ENCODE measurements at places on chromosomes 4 and X.

DNA sequence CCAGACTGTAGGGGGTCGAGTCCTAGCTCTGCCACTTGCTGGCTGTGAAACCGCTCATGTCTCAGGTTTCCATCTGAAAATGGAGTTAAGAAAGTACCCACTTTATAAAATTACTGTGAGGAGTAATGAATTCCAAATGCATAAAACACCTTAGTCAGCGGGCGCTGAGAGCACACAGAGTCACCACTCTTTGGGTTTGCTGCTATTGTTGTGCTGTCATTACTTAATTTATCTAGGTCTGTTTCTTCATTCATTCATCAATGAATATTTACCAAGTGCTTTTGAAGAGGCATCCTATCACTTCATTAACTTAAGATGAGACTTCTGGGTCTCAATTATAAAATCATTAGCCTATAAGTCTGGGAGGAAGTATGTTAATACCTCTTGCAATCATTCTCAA, 317.3 kb downstream of the FBXW7 start:
- no peaks in the 10 kb centered on the region for H3K27me3 ChIP-seq
- H3K36me3 ChIP-seq, result peaks cover 15% of the 10 kb centered on the region
- peaks cover 24% of the 10 kb centered on the region for H3K4me1 ChIP-seq
- no peak overlapping the region for H3K4me3 ChIP-seq

- H3K4me3 ChIP-seq, result no peak overlapping the region
- H3K27ac ChIP-seq, result no peak overlapping the region
- H3K36me3 ChIP-seq, result peaks cover 65% of the 10 kb centered on the region
- DNase-seq, result no peak
Observed at GRCh38 chrX:118579417-118579816, 83.8 kb downstream of the DOCK11 start.

- no peaks in the 10 kb centered on the region for H3K4me1 ChIP-seq
- no peak overlapping the region for H3K4me3 ChIP-seq
- DNase-seq, result no peak
- H3K27me3 ChIP-seq, result no peaks in the 10 kb centered on the region
- H3K27ac ChIP-seq, result peak overlapping the region; percentile 29
Observed at GRCh38 chrX:136046295-136047015, 61.2 kb downstream of the SLC9A6 start.

- H3K27me3 ChIP-seq, result no peaks in the 10 kb centered on the region
- peaks cover 12% of the 10 kb centered on the region for H3K36me3 ChIP-seq
- H3K4me1 ChIP-seq, result peaks cover 13% of the 10 kb centered on the region
- peak overlapping the region; percentile 99 for H3K4me3 ChIP-seq
- peak; percentile 37 for DNase-seq
Observed at GRCh38 chr4:109559625-109559982, 442 bp upstream of the MCUB start.

GRCh38 chrX:44244008-44244407, 99.5 kb downstream of the EFHC2 start:
- H3K4me1 ChIP-seq, result peaks cover 11% of the 10 kb centered on the region
- peak; percentile 4 for DNase-seq
- peak overlapping the region; percentile 60 for H3K27ac ChIP-seq
- H3K27me3 ChIP-seq, result no peaks in the 10 kb centered on the region
- no peak overlapping the region for H3K4me3 ChIP-seq
- no peaks in the 10 kb centered on the region for H3K36me3 ChIP-seq

GRCh38 chrX:140762061-140762460, 52.5 kb downstream of the LINC00632 start:
- H3K4me3 ChIP-seq, result no peak overlapping the region
- no peak overlapping the region for H3K27ac ChIP-seq
- H3K36me3 ChIP-seq, result no peaks in the 10 kb centered on the region

DNA sequence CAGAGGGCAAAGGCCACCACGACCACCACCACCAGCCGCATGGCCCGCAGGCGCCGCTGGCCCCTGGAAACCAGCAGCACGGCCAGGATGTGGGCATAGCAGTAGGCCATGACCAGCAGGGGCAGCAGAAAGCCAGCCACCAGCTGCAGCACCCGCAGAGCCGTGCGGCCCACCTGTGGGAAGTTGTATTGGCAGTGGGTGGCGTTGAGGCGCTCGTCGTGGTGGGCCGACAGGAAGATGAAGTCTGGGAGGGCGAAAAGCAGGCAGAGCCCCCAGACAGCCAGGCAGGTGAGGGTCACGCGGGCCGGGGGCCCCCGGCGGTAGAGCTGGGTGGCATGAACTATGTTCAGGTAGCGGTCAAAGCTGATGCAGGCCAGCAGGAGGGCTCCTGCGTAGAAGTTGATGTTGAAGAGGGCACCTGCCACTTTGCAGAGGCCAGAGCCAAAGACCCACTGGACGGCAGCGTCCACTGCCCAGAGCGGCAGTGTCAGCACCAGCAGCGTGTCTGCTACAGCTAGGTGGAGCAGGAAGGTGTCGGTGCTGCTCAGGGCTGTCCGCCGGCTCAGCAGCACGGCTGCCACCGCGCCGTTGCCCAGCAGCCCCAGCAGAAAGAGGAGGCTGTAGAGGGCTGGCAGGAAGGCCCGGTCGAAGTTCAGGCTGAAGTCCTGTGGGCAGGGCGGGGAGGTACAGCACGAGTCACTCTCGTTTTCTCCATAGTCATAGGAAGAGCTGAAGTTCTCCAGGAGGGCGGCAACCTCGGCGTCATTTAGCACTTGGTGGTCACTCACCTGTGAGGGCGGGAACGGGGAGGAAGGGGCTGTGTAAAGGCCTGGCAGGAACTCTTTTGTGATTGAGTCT, 1.4 kb downstream of the CXCR3 start:
- H3K36me3 ChIP-seq, result peaks cover 39% of the 10 kb centered on the region
- H3K27me3 ChIP-seq, result no peaks in the 10 kb centered on the region
- peaks cover 60% of the 10 kb centered on the region for H3K4me1 ChIP-seq

- DNase-seq, result no peak
- H3K4me3 ChIP-seq, result no peak overlapping the region
- peaks cover 4% of the 10 kb centered on the region for H3K27me3 ChIP-seq
Observed at GRCh38 chr4:14379183-14379582, 623.1 kb upstream of the CPEB2 start.

DNA sequence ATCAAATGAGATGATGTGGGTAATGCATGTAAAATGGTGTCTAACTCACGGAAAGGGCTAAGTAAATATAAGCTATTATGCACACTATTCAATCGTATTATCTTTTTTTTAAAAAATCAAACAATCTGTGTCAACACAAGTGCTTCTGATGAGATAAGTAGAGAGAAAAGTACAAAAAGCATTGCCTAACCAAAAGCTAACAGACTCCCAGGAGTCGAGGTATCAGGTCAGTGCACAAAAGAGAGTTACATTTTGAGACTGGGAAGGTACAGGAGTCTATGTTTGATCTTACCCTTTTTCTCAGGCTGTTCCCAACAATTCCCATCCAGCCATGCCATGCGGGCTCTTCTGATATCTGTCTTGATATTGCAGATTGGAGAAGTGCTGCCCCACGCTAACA, 203.3 kb upstream of the ZIC3 start:
- no peak for DNase-seq
- no peak overlapping the region for H3K27ac ChIP-seq
- H3K27me3 ChIP-seq, result no peaks in the 10 kb centered on the region
- H3K4me1 ChIP-seq, result no peaks in the 10 kb centered on the region

GRCh38 chr4:48680848-48681568, 99.1 kb downstream of the FRYL start:
- peaks cover 46% of the 10 kb centered on the region for H3K4me1 ChIP-seq
- H3K36me3 ChIP-seq, result no peaks in the 10 kb centered on the region
- DNase-seq, result no peak
- H3K4me3 ChIP-seq, result no peak overlapping the region

DNA sequence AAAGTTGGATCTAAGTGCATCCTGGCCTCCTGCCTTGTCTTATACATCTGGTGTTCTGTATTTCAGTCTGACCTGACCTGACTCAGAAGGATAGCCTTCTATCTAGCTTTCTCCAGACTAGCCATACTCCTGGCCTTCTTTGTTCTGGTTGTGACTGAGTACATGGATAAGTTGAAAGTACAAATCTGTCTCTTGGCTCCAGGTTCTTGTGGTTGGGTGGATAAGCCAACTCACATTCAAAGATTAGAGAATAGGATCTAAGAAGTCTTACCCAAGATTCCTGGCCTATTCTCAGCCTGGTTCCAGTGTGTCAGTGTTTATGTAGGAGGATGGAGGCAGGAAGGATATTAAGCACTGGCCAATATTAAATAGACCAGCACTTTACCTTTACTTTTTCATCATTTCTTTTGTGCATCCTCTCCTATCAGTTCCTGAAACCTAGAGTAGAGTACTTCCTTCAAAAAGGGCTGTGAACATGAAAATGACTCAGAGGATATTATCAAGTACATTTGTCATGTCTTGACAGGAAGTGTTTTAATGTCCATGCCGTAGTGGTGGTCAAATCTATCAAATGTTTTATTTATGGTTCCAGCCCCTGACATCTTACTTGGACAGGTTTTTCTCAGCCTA, 123.5 kb downstream of the IL15 start:
- H3K36me3 ChIP-seq, result no peaks in the 10 kb centered on the region
- no peak overlapping the region for H3K4me3 ChIP-seq
- no peak overlapping the region for H3K27ac ChIP-seq
- H3K4me1 ChIP-seq, result no peaks in the 10 kb centered on the region
- no peaks in the 10 kb centered on the region for H3K27me3 ChIP-seq

GRCh38 chrX:66015900-66016689, 23.8 kb downstream of the VSIG4 start:
- H3K4me3 ChIP-seq, result peak overlapping the region; percentile 64
- DNase-seq, result no peak
- no peaks in the 10 kb centered on the region for H3K27me3 ChIP-seq

- no peaks in the 10 kb centered on the region for H3K36me3 ChIP-seq
- H3K4me3 ChIP-seq, result no peak overlapping the region
- H3K4me1 ChIP-seq, result no peaks in the 10 kb centered on the region
- no peak for DNase-seq
Observed at GRCh38 chr4:35725131-35725530, 519.2 kb downstream of the ARAP2 start.

GRCh38 chr4:162485486-162485885, 321.7 kb upstream of the FSTL5 start:
- H3K4me3 ChIP-seq, result no peak overlapping the region
- H3K27ac ChIP-seq, result no peak overlapping the region
- DNase-seq, result no peak
- H3K36me3 ChIP-seq, result no peaks in the 10 kb centered on the region

GRCh38 chr4:8747467-8748235, 124.0 kb downstream of the HMX1 start:
- H3K4me3 ChIP-seq, result no peak overlapping the region
- H3K27ac ChIP-seq, result no peak overlapping the region
- no peak for DNase-seq
- no peaks in the 10 kb centered on the region for H3K36me3 ChIP-seq
- H3K4me1 ChIP-seq, result no peaks in the 10 kb centered on the region

DNA sequence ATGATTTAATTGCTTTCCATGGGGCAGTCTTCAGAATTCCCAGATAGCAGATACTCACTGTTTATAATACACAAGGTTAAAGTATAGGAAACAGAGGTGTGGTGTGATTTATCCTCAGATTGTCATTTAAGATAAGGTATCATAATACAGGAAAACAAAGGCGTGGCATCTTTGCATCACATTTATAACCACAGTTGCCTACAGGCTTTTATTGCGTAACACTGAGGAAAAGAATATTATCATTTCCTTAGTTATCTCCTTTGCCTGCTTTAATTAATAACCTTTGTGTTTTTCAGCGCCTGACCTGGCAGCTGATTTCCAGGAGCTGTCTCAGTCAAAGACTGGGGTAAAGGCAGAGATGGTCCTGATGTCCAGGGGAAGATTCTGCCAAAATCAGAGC, 68.8 kb downstream of the SSX7 start:
- H3K27me3 ChIP-seq, result no peaks in the 10 kb centered on the region
- H3K36me3 ChIP-seq, result no peaks in the 10 kb centered on the region
- H3K27ac ChIP-seq, result no peak overlapping the region
- DNase-seq, result no peak

- no peak overlapping the region for H3K4me3 ChIP-seq
- H3K27me3 ChIP-seq, result no peaks in the 10 kb centered on the region
- H3K27ac ChIP-seq, result no peak overlapping the region
Observed at GRCh38 chr4:73682508-73682907, 57.9 kb upstream of the CXCL8 start.

- H3K27me3 ChIP-seq, result no peaks in the 10 kb centered on the region
- no peaks in the 10 kb centered on the region for H3K4me1 ChIP-seq
- H3K4me3 ChIP-seq, result no peak overlapping the region
- no peaks in the 10 kb centered on the region for H3K36me3 ChIP-seq
- H3K27ac ChIP-seq, result no peak overlapping the region
- no peak for DNase-seq
Observed at GRCh38 chr4:1777822-1778641, 15.1 kb upstream of the FGFR3 start.

DNA sequence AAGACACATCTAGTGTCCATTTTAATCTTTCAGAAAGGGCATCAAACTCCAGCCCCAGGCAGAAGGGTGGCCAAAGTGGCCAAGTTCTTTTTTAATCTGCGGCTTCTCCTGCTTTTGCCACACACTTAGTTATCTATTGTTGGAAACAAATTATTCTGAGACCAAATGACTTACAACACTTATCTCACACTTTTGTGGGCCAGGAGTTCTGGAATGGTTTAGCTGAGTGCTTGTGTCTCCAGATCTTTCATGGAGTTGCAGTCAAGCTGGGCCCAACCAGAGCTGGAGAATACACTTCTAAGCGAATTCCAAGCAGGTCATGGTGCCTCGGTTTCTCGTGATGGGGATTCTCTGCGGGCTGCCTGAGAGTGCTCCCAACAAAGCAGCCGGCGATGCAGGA, 4.0 kb downstream of the TXK start:
- H3K27me3 ChIP-seq, result no peaks in the 10 kb centered on the region
- peaks cover 57% of the 10 kb centered on the region for H3K36me3 ChIP-seq
- H3K4me3 ChIP-seq, result peak overlapping the region; percentile 92
- DNase-seq, result no peak
- H3K27ac ChIP-seq, result peak overlapping the region; percentile 94

GRCh38 chrX:149476513-149476912, 28.6 kb downstream of the IDS start:
- H3K4me3 ChIP-seq, result no peak overlapping the region
- no peaks in the 10 kb centered on the region for H3K4me1 ChIP-seq
- H3K36me3 ChIP-seq, result no peaks in the 10 kb centered on the region
- H3K27ac ChIP-seq, result no peak overlapping the region
- no peak for DNase-seq

DNA sequence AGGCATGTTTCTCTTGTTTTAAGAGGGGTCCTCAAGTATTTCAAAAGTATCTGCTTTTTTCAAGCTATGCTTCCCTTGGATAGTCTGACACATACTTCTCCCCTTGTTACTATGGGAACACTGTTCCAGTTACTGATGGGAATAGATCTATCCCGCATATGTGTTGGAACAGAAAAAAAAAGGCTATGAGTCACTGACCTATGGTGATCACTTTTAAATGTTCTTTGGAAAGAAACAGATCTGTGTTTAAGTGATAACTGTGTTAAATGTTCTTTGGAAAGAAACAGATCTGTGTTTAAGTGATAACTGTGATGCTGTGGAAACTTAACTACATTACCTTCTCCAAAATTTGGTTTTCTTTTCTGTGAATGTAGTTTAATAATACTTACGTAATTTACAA, 303.2 kb downstream of the TEX13C start:
- no peaks in the 10 kb centered on the region for H3K27me3 ChIP-seq
- no peaks in the 10 kb centered on the region for H3K36me3 ChIP-seq
- no peaks in the 10 kb centered on the region for H3K4me1 ChIP-seq
